ENCODE measurements at places on chromosomes 5 and 9.

DNA sequence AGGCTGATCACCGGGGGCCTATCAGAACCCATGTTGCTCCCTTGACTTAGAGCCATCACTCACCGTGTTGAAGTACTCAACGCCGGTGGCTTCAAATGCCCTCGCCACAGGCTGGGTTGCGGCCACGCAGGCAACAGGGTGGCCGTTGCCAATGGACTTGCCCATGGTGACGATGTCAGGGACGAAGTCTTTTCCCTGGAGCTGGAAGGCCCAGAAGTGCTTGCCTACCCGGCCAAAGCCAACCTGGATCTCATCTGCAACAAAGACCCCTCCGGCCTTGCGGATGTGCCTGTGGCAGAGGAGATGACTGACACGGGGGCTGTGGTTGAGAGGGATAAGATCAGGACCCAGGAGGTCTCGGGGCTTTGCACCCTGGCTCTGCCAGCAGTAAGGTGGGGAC is 10.3 kb downstream of the PHYKPL start:
- DNase-seq = no peak

DNA sequence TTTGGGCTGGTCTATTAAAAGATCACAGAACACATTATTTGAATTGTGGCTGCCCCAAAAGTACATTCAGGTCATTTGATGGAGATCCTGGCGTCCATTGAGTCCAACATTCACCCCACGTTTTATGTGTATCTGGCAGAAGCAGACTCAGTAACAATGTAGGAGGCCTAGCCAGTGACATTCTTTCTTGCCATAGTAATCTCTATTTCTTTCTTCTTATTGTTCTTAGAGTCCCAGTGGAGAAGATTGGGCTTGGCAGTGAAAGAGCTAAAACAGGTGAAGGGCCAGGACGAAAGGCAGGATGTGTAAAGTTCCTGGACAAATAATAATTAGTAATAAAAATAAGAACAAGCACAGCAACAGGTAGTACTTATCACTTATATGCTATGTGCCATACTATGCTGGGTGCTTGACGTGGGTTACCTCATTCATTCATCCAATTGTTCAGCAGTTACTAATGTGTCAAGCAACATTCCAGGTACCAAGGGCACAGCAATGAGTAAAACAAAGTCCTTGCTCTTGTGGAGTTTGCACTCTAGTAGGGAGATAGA is 12.6 kb upstream of the ANKH start:
- DNase-seq = no peak

GRCh38 chr9:15373881-15374280 is 48.8 kb upstream of the SNAPC3 start:
- peak; percentile 6 for DNase-seq

- DNase-seq = no peak
Observed at GRCh38 chr5:139768807-139769465, 26.7 kb upstream of the PSD2 start.

- DNase-seq = no peak
Observed at GRCh38 chr5:179699616-179700237, 960 bp downstream of the CANX start.

DNA sequence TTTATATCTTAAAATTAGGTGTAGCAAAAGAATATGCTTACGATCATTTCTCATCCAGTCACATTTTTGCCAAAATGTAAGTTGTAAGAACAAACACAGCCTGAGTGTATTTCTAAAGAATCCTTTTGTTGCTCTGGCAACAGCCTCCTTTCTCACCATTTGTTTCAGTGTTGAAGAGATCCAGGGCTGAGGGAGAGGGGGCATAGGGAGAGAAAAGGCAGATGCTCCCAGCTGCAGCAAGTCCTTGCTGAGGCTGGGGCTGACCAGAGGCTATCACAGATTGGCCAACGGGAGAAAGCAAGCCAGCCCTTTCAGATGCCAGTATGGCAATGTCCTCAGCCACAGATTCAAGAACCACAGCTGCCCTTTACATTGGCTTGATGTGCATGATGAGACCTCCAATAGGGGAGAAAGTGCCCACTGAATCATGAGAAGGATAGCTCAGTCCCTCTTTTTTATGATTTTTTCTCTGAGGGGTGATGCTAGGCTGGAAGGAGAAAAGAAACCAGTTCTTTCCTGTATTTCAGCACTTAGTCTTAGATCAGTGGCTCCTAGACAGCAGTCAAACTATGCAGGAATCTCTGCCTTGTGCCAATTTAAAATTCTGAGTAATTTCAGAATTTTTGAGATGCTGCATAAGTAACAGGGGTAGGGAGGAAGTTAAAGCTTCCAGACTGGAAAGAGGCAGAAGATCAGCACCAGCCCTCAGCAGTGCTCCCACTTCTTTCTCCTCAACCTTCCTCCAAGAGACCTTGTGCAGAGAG is 142.1 kb downstream of the LHFPL2 start:
- no peak for DNase-seq

- DNase-seq = no peak
Observed at GRCh38 chr9:105254226-105254625, 9.8 kb downstream of the SLC44A1 start.
